ENCODE measurements at places on chromosomes 2 and 18.

DNA sequence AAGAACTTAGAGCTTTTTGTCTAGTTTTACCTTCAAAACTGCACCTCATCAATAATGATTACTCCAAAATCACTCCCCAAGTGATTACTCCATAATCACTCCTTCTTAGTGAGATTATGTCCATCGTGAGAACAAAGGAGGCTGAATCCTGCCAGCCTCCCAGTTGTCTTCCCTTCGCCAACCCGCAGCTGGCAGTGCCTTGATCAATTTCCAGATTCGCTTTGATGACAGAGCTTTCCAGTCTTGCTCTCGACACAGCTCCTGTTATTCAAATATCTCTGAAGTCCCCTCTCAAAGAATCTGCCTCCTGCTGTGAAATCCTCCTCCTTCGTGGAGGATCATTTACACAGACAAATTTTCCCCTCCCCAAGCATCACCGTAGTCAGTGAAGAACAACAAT, 237.7 kb downstream of the EIPR1 start:
- no peak for DNase-seq

DNA sequence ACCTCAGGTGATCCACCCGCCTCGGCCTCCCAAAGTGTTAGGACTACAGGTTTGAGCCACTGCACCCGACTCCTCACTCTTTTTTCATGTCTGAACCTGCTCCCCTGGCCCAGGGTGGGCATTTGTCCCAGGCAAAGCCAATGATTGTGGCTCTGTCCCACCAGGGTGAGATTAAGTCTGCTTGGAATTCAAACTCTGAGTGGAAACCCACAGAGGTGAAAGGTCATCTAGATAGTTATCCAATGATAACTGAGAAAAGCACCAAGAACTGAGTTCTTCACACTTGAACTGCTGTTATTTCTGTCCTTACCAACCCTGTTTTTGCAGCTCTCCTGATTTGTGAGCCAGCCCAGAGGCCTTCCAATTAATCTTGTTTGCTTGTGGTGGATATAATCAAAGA, 62.4 kb upstream of the ACVR1 start:
- no peak for DNase-seq

- peak; percentile 96 for DNase-seq
Measured at GRCh38 chr2:37625156-37625555, 46.3 kb downstream of the CDC42EP3 start.

DNA sequence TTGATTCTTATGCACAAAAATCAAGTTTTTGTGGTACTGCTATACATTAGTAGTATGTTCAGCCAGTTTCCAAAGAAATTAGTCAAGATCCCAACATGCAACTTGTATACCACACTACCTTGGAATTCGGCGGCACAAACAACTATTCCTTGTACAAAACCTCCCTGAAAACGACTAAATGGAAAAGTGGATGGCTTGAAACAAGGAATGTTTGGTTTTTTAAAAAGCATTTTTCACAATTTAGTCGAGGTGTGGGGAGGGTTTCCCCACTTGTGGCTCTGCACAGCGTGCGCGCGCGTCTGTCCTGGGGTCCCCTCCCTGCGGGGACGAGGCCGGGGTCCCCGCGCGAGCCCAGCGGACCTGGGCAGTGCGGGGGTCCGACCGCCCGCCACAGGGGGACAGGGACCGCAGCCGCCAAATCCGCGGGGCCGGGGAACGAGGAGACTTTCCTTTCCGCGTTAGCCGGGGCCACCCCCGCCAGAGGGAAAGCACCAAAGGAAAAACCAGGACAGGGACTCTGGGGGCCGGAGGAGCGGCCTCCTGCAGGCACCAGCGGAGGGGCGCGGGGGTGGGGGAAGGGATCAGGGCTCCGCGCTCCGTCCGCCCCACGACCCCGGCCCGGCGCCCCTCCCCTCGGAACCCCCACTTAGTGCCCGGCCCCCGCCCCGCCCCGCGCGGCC, 534 bp upstream of the SOCS6 start:
- peak; percentile 51 for DNase-seq

GRCh38 chr18:70022636-70023035, 75.0 kb upstream of the CD226 start:
- DNase-seq: peak; percentile 24

DNA sequence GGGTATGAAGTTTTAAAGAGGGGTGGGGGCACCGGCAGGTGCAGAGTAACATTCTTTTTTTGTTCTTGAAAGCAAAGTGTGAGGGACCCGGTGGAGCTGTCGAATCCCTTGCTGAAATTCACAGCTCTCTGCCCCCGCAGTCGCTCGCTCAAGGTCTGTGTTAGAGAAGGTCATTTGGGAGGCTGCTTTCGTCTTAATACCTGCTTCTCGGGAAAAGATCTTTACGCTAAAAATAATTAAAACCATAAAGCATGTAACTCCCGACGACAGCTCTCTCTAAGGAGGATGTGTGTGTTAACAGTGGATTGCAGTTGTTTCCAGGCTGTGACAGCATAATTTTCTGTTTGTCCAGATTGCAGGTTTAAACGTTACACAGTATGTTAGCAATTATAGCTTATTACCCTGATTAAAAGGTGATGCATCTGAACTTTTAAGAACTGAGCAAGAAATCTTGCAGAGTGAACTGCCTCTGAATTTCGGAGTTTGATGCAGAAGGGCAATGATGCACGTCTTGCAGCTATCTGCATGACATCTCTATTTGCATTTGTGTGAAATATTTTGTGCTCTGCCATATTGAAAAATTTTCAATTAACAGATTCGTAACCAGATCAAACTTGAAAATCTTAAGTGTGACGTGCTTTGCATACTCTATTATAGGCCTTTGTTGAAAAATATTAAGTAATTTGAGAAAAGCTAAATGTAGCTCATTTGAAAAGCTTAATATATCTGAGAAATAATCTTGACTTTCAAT, 954 bp downstream of the RAPGEF4 start:
- DNase-seq: no peak

DNA sequence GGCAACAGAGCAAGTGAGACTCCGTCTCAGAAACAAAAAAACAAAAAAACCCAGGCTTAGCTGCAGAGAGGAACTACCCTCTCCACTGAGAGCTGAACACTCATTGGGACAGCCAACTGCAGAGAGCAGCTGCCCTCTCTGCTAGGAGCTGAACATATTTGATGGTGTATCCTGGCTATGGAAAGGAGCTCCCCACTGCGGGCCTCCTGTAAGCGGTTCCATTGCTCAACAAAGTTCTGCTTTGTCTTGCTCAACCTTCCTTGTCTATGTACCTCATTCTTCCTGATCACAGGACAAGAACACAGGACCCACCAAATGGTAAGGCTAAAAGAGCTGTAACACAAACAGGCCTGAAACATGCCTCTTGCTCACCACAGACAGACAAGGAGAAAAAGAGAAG, 246.3 kb upstream of the LRRTM4 start:
- no peak for DNase-seq
